Activated CD8-positive, alpha-beta memory T cell treated with anti-CD3 and anti-CD28 coated beads for 1 hour (primary cell): ENCODE measurements at places on chromosomes 3 and 15.

GRCh38 chr15:68425428-68426060, 6.4 kb downstream of the ITGA11 start:
- no peak for DNase-seq

- DNase-seq, result no peak
Measured at GRCh38 chr15:23910030-23910429, 222.9 kb upstream of the NDN start.

GRCh38 chr3:16841041-16841753, 43.6 kb upstream of the PLCL2 start:
- DNase-seq, result no peak

- DNase-seq, result no peak
Measured at GRCh38 chr3:39651993-39652739, 157.2 kb upstream of the MYRIP start.

DNA sequence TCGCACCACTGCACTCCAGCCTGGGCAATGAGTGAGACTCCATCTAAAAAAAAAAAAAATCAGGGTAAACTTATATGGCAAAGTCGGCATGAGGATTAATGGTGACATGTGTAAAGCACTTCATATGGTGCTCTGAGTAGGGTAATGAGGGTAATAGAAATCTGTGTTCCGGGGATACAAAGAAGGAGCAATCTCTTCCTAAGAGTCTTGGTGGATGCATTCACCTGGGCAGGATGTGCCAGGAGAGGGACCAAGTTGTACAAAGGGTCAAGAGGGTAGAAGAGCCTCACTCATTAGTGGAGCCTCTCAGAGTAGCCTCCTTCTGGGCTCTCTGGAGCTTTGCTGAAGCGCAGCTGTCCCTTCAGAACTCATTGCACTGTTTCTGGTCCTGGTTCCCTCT, 9.3 kb upstream of the CX3CR1 start:
- no peak for DNase-seq

- no peak for DNase-seq
Measured at GRCh38 chr15:80503319-80503952, 99.3 kb downstream of the ARNT2 start.

GRCh38 chr3:190012314-190012782, 108.3 kb downstream of the P3H2 start:
- DNase-seq, result no peak
